GM10248 (cell line): ENCODE measurements at places on chromosomes 2 and 18.

GRCh38 chr2:68653034-68653433, 9.7 kb downstream of the PROKR1 start:
- no peak for DNase-seq

DNA sequence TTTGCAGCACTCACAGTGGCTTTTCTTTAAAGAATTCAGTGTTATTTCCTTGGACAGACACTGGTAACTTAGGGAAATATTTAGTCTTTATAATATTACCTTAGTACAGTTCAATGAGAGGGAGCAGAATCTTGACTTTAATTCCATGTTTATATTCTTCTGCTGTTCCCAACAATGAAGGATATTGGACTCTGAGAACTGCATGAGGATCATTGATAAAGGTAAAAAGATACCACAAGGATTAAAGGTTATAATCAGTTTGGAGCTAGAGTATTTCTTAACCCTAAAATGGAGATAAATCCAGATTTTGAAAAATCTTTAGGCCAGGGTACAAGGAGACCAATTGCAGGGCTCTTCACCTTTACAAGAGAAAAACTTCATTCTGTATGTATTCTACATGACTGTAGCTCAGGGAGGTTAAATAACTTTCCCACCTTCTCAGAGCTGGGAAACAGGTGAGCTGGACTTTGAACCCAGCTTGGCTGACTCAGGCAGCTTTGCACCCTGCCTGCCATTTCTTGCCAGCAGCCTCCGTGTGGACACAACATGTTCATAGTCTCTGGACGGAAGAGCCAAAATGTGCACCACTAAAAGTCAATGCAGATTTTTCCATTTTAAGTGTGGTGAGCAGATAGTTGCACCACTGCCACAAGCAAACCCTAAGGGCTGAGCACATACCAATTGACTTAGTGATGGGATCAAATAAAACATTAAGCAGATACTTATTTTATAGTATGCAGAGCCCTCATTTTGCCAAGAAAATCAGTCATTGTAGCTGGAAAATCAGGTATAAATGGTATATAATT, 26.7 kb downstream of the UPP2 start:
- DNase-seq = no peak

- DNase-seq = no peak
Measured at GRCh38 chr2:62270728-62271127, 74.8 kb downstream of the B3GNT2 start.

GRCh38 chr2:20193185-20193584, 31.7 kb downstream of the SDC1 start:
- DNase-seq = no peak

DNA sequence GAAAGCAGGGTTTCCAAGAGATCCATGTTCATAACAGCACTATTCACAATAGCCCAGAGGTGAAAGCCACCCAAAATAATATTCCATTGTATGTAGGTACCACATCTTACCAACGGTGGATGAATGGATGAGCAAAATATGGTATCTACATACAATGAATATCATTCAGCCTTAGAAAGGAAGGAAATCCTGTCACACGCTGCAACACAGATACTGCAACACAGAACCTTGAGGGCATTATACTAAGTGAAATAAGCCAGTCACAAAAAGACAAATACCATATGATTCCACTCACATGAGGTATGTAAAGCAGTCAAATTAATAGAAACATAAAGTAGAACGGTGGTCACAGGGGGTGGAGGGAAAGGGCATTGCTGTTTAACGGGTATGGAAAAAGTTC, 155.7 kb downstream of the DTNB start:
- DNase-seq = no peak

- no peak for DNase-seq
Measured at GRCh38 chr18:13442451-13442850, 223.9 kb downstream of the LDLRAD4 start.

GRCh38 chr18:67583621-67584020, 67.1 kb upstream of the DSEL start:
- no peak for DNase-seq

DNA sequence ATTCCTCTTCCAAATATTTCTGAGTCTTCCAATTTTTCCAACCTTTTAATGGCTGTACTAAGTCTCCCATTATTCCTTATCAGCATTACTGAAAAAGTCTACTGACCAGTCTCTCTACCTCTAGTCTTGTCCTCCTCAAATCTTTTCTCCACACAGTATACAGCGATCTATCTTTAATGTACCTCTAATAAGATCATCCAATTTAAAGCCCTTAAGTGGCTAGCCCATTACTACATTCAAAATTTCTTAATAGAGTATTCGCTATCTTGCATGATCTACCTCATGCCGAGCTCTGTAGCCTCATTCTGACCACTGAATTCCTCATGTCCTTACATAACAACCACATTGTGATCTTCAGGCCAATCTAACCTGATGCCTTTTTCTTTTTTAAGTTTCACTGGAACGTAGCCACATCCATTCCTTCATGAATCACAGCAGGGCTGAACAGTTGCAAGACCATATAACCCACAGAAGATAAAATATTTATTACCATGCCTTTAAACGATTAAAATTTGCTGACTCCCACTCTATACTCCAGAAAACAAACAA, 57.9 kb downstream of the SLC66A3 start:
- DNase-seq = no peak

DNA sequence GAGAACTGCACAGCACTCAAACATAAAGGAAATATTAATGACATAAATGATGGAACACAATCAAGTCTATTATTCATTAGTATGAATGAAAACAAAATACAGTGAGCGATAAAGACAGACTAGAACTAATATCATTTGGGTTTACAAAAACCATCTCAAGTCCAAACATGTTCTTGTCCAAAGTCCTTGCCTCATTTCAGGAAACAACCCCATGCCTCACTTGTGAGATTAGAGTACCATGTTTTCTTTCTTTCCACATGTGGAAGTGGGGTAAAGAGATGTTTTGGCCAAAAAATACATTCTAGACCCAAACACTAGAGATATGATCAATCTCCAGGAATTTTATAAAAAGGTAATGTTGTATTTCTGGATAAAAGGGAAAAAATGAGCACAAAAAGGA, 53.3 kb upstream of the NFE2L2 start:
- no peak for DNase-seq

DNA sequence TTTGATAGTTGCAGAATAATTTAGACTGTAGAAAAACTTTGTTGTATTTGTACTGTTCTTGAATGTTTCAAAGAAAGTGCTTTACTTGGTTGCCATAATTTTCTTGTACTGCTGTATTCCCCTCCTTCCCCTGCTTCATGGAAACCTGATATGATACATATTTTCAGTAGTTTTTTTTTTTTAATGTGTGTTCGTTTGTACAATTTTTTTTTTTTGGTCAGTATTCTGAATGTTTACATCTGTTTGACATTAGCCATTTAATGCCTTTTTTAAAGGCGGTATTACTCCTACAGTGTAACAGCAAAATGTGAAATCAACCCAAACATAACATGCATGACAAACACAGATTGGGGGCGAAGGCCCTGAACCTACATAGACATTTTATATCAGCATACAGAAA, 172.3 kb downstream of the ASXL3 start:
- DNase-seq = no peak

GRCh38 chr18:78621141-78621755, 358.4 kb upstream of the SALL3 start:
- no peak for DNase-seq
